Endothelial cell (in vitro differentiated cells): ENCODE measurements at places on chromosomes 12 and 14. TPM values are rescaled to one million over a fixed set of nuclear protein-coding genes. Genes with fewer than 3 reads are reported as not detected.

Gene PLEKHH1
- 9.5 TPM for total RNA-seq

Gene P2RX7
- total RNA-seq, result 0.82 TPM

DNA sequence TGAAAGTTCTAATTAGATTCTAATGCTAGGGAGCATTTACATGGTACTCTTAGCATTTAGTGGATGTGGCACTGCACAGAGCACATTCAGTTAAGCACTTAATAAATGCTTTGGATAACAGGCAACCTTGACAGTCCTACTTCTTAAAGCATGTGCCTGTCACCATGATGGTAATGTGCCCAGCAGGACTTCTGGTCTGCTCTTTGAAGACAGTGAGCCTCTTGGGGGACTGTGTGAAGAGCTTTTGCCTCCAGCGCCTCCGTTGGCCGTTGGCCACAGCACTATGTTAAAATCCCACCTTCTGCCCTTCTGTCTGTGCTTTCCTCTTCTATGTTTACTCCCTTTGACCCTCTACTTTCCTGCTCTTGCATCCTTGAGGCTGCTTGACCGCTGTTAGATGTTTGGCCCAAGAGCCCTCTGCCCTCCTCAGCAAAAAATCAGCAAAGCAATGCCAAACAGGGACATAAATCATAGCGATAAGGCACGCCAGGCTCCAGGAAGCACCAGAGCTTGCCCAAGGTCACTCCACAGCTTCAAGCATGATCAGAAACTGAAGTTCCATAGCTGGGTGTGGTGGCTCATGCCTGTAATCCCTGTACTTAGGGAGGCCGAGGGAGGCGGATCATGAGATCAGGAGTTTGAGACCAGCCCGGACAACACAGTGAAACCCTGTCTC is 8.3 kb downstream of the CDKL1 start:
- DNase-seq, result no peak

DNA sequence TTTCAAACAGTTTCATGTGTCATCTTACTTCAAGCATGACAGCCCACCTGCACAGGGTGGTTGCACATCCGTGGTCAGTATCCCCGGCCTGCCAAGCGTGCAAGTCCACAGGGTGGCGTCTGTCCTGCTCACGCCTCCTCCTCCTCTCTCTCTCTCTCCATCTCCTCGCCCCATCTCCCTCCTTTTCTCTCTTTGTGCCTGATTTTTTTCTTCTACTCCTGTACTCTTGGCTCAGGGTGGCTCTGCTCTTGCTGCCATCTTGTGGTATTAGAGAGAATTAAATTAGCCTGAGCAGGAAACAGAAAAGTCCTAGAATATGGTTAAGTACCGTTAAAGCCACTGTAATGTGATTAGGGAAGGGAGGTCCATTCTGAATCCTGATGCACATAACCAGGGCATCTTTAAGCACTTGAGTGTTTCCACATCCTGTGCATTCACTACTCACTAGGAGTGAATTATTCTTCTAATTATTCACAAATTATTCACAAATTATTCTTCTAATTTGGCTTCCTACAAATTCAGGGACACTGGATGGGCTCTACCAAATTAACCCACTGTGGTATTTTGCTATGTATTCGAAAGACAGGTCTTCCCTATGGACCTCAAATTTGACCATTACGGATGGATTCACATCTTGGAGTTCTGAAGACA is 25.5 kb upstream of the DTX1 start:
- no peak for DNase-seq

DNA sequence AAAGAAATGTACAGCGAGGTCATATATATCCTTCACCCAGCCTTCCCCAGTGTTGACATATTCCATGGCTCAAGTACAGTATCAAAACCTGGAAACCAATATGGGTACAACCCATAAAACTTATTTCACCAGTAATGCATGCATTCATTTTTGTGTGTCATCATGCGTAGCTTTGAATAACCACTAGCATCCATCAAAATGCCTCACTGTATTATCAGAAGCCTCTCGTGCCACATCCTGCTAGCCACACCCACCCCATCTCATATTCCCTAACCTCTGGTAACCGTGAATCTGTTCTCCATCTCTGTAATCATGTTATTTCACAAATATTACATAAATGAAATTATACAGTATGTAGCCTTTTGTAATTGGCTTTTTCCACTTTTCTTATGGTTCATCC is 314.3 kb downstream of the RAD51B start:
- DNase-seq, result no peak

GRCh38 chr12:66587912-66588311 is 91.0 kb downstream of the GRIP1 start:
- DNase-seq, result no peak

DNA sequence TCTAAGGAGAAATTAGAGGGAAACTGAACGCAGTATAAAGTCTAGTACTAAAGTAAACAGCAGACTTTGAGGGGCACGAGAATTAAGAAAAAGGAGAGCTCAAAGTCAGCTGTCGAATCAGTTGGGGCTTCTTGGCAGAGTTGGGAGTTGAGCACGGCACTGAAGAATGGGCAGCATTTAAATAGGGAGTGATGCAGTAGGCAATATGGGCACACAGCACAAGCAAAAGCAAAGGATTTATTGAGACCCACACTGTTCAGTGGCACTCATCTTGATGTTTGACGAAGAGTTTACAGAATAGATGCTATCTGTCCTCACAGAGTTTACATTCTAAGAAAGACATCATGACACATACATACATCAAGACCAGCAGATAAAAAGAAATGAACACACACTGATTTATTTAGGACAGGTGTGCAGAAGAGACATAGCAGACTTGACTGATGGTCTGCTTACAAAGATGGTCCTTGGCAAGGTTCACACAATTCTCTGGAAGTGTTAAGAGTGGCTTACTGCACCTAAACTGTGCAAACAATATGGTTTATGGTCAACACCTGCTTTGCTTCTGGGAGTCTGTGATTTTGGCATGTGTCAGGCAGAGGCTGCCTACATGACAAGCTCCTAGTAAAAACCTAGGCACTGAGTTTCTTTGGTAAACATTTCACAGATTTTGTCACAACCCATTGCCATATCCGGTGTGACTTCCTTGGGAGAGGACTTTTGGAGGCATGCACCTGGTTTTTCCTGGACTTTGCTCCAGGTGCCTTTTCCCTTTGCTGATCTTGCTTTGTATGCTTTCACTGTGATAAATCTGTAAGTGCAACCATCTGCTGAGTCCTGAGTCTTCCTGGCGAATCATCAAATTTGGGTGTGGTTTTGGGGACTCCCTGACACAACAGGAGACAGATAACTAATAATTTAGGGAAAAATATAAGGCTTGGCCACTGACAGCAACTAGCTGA is 26.3 kb downstream of the ALKBH1 start:
- DNase-seq, result no peak

Gene TMTC1
- total RNA-seq, result 0.95 TPM

GRCh38 chr14:69547701-69548348 is 26.8 kb downstream of the CCDC177 start:
- DNase-seq, result peak; percentile 82

Gene PPM1H
- total RNA-seq, result 71.8 TPM

GRCh38 chr14:93537951-93538350 is 107.2 kb downstream of the UNC79 start:
- DNase-seq, result no peak

GRCh38 chr14:78253986-78254385 is 83.8 kb downstream of the NRXN3 start:
- DNase-seq, result no peak

Gene B4GALNT1
- 1.3 TPM for total RNA-seq

Gene RSRC2
- total RNA-seq, result 75.2 TPM

DNA sequence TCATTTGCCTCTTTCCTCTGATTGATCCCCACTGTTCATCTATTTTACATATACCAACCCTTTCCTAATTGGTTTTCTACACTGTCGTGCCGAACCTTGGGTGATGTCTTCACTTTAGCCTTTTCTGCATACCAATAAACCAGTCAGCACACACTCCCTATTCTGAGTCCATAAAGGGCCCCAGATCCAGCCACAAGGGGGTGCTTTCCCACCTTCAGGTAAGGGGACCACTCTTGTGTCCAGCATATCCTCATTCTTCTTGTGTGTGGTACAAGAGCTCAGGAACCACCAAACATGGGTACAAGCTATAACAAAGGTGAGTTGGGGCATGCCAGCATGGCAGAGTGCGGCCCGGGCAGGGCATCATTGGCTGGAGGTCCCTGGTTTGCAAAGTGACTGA is 859.8 kb downstream of the FSCB start:
- no peak for DNase-seq

Gene SIX4
- 6.3 TPM for total RNA-seq

Gene NINJ2
- 2.3 TPM for total RNA-seq

DNA sequence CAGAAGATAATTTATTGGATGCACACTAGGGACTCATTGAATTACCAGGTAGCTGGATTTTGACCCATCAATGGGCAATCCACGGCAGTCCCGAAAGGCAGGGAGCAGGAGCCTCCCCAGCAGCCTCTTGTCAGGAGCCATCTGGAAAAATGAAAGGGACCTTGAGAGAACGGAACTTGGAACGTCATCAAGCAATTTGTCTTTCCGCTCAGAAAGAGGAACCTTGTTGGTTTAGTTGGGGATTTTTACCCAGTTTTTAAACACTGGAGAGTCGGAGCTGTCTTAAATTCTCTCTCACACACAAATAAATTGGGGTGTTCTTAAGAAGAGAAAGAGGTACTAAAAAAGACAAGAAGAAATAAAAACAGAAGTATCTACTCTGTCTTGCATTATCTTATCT is 1351.7 kb upstream of the TMEM132C start:
- DNase-seq, result no peak

DNA sequence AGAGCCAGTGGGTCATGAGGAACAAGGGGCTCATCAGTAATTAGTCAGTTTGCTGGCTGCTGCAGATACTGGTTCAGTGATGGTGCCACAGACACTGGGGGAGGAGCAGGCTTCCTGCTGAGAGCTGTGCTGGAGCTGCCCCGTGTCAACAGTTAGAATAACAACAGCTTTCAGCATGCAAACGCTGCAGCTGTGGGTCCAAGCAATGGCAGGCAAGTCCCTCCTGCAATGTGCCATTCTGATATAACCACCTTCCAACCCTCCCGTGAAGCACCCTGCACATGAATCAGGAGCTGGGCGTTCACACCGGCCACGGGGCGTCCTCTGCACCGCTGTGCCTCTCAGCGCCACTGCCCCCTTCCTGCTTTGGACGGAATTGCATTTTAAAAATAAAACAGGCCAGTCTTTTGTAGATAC is 258.4 kb upstream of the SFSWAP start:
- peak; percentile 61 for DNase-seq

Gene KRT6C
- total RNA-seq, result not detected

Gene ARHGEF40
- 12.5 TPM for total RNA-seq

Gene RFX4
- not detected for total RNA-seq

Gene TPPP2
- total RNA-seq, result 0.62 TPM

GRCh38 chr14:41900644-41901043 is 294.0 kb downstream of the LRFN5 start:
- DNase-seq, result no peak

GRCh38 chr14:65548878-65549277 is 136.3 kb downstream of the FUT8 start:
- no peak for DNase-seq

GRCh38 chr14:53161758-53162435 is 8.8 kb upstream of the DDHD1 start:
- no peak for DNase-seq

GRCh38 chr14:106686533-106686932 is 1160.2 kb downstream of the TMEM121 start:
- DNase-seq, result no peak

Gene GPR68
- total RNA-seq, result 5.4 TPM

GRCh38 chr14:60650373-60650961 is 1.2 kb upstream of the SIX1 start:
- DNase-seq, result no peak

Gene MUCL1
- total RNA-seq, result 15.4 TPM

Gene ANKRD33
- total RNA-seq, result 0.31 TPM

DNA sequence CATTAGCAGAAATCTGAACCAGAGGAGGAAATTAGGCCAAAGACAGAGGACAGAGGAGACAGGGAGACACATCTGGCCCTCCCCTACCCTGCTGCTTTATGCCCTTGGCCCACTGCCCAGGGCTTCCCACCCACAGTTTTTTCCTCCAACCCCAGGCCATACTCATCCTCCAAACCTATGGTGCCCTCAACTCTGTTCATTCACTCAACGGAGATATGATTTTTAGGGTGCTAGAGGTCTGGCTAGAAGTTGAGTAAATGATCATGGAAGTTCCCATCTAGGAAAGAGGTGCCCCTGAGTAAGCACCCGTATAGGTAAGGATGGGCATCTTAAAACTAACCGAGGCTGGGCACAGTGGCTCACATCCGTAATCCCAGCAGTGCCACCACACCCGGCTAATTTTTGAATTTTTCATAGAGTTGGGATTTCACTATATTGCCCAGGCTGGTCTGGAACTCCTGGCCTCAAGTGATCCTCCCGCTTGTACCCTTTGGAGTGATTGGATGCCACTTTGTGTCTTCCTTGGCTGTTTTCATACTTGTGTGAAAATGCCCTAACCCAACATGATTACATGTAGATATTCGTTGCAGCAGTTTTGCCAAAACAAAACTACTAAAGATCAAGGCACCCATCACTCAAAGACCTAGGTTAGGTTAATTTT is 4.4 kb downstream of the KRT18 start:
- DNase-seq, result no peak

GRCh38 chr12:10965476-10965875 is 21.2 kb downstream of the TAS2R50 start:
- DNase-seq, result no peak

Gene BCAT1
- 110 TPM for total RNA-seq

DNA sequence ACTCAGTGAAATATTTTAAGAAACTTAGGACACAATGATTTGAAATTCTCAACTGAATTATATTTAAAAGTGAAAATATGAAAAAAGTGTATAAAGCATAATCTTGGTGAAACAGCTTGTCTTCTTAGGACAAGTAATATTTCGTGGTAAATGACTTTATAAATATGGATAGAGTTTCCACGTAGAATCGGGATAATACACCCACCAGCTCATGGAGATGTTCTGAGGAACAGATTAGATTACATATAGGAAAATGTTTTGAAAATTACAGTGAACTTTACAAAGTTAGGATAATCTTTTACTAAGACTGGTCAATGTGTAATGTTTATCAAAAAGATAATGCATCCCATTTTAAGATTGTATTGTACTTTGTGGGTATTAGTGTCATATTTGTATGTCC is 25.6 kb upstream of the MYF6 start:
- no peak for DNase-seq

Gene EPYC
- not detected for total RNA-seq

GRCh38 chr12:28172434-28173030 is 17.7 kb upstream of the CCDC91 start:
- DNase-seq, result peak; percentile 6

DNA sequence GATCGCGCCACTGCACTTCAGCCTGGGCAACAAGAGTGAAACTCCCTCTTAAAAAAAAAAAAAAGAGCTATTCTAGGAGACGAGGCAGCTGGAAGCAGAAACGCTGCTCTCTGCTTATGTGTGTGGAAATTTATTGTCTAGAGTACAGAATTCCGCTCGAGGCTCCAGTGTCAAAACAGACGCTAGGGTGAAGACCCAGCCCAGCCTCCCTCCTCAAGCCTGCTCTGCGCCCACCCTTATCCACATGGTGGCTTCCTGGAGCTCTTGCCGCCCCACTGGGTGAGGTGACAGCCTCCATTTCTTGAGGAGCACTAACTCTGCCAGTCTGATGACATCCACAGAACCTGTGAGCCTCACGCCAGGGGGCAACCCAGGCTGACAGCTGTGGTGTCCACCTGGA is 49.5 kb upstream of the DLK1 start:
- no peak for DNase-seq

GRCh38 chr14:54502602-54503001 is 7.1 kb upstream of the CGRRF1 start:
- DNase-seq, result peak; percentile 9

Gene AICDA
- 0.10 TPM for total RNA-seq
